D721Med (cell line): ENCODE measurements at places on chromosomes 6 and 20.

GRCh38 chr6:9126878-9127560, 691.7 kb upstream of the SLC35B3 start:
- DNase-seq, result no peak

GRCh38 chr6:43926634-43927531, 156.9 kb downstream of the VEGFA start:
- DNase-seq, result no peak

DNA sequence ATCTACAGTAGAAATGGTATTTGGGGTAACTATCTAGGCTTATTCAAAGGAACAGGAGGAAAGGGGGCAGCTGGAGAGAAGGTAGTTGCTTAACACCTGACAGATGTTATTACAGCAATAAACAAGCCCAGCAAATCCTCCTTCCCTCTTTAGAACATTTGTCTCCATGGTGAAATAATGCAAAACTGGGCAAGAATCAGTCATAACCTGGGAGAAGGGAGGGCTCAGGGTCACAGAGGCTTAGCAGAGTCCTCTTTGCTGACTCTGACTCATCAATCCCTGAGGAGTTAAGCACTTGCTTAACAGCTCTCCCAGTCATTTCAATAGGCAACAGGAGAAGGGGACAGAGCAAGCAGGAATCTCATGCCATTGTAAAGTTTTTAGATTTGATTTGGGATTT, 230.3 kb downstream of the IBTK start:
- no peak for DNase-seq

DNA sequence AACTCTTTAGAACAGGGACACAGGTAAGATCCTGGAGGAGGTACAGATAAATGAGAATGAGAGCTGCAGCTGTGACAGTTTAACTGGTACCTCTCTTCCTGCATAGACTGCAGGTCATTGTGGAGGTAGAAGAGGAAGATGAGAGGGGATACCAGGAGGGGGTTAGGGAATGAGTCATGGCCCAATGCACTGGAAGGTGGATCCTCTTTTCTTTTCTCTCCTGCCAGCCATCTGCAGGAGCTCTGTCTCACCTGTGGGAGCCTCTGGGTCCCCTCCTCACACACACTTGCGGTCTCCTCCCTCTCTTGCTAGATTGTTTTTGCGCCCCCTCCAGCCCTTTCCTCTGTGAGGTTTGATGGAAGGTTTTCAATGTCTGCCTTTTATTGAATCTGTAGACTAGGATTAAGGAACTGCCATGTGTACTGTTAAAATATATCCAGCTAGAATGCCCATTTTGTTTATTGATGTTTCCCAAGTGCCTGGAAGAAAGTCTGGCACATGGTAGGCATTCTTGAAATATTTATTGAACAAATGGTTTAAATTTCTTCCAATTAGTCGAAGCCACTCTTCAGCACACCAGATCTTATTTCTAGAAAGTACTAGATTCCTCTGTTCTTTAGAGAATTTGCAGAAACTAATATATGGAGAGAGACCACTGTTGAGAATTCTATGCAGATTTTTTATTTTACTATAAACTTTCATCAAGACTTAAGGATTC, 13.0 kb downstream of the C6orf163 start:
- DNase-seq, result no peak

DNA sequence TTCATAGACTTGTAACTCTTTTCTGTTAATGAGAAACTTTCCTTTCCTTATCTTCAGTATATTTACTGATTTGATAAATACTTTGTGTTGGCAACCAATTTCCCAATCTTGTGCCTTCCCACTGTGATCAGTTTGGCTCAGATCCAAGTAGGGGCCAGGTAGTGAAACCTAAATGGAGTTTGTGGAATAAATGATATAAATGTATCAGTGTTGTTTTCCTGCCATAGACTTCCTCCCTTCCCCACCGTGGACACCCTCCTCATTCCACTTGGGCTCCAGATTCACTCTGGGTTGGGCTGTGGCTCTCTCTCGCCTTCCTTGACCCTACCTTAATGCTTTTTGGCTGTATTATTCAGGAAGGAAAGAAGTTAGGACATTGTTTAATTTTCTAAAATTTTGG, 1.3 kb downstream of the ZKSCAN3 start:
- DNase-seq, result no peak

- DNase-seq, result no peak
Observed at GRCh38 chr20:11231742-11232648, 558.2 kb upstream of the JAG1 start.

GRCh38 chr6:117404548-117404947, 21.2 kb downstream of the ROS1 start:
- no peak for DNase-seq
